ENCODE measurements at places on chromosomes 5 and 9.

DNA sequence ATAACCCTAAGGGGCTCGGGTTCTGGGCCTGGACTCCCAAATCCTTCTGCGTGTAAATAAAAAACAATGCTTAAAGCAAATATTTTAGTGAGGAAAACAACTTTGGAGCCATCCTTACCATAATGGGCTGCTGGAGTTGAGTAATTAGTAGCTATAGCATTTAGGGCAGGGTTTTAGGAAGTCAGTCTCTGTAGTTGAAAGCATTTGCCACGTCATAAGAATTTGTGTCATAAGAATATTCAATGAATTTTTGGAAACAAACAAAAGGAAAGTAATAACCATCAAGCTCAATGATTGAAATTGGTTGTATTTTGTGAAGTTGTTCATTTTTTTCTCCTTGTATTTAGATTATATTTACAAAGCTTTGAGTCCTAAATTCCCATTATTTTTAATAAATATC, 114.8 kb upstream of the ELL2 start:
- DNase-seq = no peak

- peak; percentile 76 for DNase-seq
These were observed 50.1 kb upstream of the SMAD5 start for GRCh38 chr5:136082390-136083193.

- no peak for DNase-seq
These were observed 42.8 kb downstream of the FAM78A start for GRCh38 chr9:131233556-131233955.

GRCh38 chr9:113625486-113625885, 162.0 kb downstream of the RGS3 start:
- no peak for DNase-seq

DNA sequence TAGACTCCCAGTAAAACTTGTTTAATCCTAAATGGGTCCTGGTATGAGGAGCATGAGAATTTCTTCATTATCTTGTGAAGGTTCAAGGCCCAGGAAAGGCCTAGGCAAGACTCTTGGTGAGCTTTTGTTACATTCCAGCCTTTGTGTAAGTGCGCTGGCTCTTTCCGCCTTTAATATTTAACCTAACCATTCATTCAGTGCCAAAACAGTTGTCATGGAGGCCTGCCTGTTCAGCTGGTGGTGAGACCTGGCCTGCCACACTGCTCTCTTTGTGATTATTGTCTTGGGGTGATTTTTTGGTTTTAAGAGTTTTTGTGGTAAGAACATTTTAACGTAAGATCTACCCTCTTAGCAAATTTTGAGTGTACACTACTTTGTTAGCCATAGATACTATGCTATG, 127.5 kb upstream of the WWC1 start:
- no peak for DNase-seq

DNA sequence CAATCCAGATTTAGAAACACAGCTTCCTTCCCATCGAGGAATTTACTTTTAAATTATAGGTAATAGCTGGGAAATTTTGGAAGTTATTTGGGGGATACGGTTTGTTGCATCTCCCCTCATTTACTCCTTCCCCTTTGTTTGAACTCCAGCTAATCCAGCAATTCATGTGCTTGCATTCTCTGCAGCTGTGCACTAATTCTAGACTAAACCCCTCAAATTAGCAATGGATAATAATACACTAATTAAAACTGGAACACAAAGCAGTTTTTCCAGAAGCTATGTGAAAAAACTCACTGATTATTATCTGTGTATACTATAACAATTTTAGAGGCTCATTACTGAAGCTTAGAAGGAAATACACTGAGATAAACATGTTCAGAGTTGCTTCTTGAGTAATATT, 751.2 kb upstream of the ZNF608 start:
- no peak for DNase-seq

GRCh38 chr5:32754284-32754683, 43.2 kb downstream of the NPR3 start:
- DNase-seq = no peak

DNA sequence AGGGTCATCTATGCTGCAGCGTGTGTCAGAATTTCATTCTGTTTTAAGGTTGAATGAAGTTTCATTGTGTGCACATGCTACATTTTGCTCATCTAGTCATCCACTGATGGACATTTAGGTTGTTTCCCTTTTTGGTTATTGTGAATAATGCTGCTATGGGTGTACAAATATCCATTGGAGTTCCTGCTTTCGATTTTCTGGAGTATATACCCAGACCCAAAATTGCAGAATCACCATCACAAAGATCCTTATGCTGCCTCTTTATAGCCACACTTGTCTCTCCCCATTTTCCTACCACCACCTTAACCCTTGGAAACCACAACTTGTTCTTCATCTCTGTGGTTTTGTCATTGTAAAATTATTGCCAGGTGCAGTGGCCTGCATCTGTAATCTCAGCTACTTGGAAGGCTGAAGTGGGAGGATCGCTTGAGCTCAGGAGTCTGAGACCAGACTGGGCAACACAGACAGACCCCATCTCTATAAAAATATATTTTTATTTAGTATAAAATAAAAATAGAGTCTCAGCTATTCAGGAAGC, 166.2 kb downstream of the HSD17B3 start:
- DNase-seq = no peak

DNA sequence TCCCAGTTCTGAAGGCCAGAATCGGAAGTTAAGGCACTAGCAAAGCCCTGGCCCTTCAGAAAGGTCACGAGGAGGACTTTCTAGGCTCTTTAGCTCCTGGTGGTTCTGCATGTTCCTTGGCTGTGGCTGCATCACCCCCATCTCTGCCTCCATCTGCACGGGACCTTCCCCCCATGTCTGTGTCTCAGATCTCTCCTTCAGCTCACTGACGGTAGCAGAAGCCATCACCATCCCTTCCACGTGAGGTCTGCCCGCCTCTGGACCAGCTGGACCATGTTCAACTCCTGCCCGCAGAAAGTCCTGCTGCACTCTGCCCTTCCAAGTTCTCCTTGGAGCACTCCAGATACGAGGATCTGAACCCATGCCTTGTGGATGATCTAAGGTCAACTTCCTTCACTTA, 242.9 kb upstream of the IRX1 start:
- DNase-seq = no peak

GRCh38 chr5:150411245-150411979, 1.3 kb downstream of the CD74 start:
- DNase-seq = peak; percentile 95

- no peak for DNase-seq
These were observed 11.0 kb upstream of the ERMP1 start for GRCh38 chr9:5843794-5844471.

DNA sequence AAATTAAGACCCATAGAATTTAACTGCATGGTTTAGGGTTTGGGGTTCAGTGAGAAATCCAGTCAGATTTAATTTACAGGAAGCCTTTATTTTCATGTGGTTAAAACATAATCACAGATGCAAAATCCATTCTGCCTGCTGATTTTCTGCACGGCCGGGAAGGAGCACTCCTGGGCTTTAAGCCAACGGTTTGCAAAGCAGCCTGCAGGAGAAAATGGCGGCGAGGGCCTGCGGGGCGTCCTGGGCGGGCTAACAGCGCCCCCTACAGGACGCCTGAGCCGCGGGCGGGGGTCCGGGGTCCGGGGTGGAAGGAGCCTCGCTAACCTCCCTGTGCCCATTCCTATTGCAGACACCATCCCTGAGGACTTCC, 47.6 kb downstream of the THBS4 start:
- DNase-seq = peak; percentile 86

DNA sequence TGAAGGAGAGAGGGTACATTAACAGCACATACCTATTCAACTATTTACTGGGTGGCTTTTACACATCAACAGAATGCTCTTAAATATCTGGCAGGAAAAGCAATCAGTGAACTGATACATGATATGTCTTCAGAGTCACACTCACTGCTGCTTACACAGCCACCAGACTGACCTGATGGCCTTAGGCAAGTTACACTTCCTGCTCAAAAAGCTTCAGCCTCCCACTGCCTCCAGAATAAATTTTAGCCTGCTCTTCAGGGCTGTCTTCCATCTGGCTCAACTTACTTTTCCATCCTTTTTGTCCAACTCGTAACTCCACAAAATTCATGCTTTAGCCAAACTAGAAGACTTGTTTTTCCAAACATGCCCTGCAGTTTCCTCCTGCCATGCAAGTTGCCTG, 10.7 kb downstream of the LOX start:
- DNase-seq = no peak

GRCh38 chr9:27168496-27168895, 59.5 kb downstream of the TEK start:
- no peak for DNase-seq

DNA sequence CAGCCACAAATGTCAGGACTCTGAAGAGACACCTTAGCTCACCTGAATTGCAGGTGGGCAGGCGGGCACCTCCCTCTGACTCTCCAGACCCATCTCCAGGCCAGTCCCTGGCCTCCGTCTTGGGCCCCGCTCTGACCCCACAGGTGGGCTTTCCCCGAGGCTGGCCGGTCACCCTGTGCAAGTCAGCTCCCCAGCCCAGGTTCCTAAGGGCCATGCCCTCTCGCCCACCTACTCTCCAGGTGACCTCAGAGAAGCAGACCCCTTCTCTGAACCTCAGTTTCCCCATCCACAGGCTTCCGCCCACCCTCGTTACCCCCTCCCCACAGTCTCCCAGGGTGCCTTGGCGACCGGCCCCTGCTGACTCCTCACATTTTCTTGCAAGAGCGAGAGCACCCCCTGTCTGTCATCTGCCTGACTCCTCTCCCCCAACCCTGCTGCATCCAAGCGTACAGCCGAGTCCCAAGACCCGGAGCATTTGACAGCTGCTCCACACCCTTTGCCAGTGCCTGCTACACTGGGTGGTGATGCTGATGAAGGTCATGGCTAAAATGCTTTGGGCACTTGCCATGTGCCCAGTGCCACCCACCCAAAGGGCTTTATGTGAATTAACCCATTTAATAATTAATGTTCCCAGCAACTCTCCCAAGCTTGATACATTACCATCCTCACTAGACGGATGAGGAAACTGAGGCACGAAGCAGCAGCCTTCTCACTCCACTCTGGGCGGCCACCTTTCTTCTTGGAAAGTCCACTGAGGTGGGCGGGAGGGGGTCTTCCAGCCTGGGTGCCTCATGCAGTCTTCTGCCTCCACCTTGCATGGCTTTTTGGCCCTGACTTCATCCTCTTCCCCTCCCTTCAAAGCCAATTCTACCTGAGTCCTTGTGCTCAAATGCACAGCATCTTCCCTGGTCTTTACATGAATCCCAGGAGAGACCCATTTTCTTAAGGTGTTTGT, 51.1 kb upstream of the ORM1 start:
- DNase-seq = peak; percentile 59

GRCh38 chr9:124929464-124929863, 11.4 kb downstream of the GOLGA1 start:
- DNase-seq = no peak

GRCh38 chr5:31193591-31194467, at the start of gene CDH6:
Gene CDH6 (plus strand): TSS chr5:31193686. CDS start chr5:31267474, 73,788 bp downstream.
- DNase-seq = no peak

DNA sequence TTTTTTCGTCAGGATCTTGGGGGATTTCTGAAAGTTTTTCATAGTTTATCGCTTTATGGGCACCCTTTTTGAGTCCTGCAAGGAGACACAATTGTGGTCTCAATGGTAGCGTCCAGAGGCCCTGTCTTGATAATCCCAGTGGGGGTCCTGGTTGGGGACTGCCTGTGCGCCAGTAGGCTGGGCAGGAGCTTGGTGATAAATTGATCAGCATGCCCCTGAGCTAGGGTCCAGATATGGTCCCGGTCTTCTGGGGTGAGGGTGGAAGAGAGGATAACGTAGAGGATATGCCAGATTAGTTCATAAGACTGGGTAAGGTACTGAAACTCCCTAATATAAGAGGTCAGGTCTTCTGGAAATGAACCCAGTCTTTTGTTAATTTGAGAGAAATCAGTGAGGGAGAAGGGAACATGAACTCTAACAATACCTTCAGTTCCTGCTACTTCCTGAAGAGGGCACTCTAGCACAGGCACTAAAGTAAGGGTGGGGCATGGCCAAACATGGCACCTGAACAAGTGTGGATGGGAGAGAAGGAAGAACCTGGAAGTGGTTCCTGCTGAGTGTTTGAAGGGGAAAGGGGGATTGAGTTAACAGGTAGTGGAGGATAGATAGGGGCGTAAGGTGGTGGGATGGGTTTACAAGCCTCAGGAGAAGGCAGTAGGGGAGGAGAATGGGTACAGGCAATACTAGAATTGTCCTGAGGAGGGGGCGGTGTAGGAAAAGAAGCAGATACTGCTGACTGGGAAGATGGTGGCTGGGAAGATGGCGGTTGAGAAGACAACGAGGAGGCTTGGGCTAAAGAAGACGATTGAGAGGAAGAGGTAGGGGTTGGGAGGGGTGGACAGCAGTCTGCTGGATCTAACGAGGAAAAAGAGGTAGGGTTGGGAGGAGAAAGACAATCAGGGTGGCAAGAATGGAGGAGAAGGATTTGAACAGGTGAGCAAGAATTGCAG, 33.8 kb upstream of the ANXA2R start:
- peak; percentile 87 for DNase-seq

DNA sequence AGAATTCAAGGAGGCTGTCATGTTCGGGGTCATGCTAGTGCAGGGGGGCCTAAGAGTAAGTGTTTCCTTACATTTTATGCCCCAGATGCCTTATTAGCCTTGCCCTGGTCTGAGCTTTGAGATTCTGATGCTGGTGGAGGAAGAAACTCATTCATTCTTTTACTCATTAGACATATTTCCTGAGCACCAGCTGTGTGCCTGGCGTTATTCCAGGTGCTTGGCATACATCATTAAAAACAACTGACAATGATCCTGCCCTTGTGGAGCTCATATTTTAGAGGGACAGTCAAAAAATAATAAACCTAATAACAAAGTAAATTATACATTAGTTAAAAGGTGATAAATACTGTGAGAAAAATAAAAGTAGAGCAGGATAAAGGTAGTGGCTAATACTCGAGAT, 138.9 kb upstream of the SGCD start:
- no peak for DNase-seq

GRCh38 chr5:167356374-167356773, 935.1 kb upstream of the WWC1 start:
- DNase-seq = no peak

DNA sequence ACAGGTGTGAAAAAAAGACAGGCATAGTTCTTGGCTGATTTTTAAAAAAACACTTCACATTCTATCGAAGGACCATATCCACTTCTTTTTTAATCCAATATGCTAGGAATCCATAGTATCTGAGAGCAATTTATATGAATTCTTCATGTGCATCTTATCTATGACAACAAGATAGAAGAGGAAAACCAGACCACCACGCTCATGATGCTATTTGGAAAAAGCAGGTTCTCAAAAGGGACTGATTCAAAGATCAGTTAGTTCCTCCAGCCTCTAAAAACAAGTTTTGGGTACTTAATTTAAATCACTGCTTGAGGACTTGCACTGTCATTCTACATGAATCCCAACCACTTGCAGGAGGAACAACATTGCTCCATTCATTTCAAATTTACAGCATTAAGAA, 6.3 kb downstream of the MEF2C start:
- peak; percentile 63 for DNase-seq
